ENCODE measurements at places on chromosomes 2 and 18.

DNA sequence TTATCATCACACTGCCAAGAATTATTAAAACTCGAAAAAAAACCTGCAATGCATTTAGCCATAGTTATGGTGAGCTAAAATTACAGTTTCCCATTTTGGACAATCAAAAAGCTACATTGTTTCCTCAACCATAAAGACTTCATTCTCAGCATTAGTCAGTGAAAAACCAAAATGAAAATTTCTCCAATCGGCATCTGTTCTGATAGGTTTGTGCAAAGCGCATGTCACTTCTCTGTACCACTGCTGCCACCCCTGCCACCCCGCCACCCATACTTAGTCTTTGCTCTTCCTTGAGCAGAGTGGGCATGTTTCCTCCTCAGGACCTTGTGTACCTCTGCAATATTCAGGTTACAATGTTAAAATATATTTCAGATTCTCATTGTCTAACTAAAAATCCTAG, 7.1 kb upstream of the ZBTB14 start:
- no peak for DNase-seq

- no peak for DNase-seq
Observed at GRCh38 chr18:63975628-63976027, 5.7 kb downstream of the SERPINB8 start.

DNA sequence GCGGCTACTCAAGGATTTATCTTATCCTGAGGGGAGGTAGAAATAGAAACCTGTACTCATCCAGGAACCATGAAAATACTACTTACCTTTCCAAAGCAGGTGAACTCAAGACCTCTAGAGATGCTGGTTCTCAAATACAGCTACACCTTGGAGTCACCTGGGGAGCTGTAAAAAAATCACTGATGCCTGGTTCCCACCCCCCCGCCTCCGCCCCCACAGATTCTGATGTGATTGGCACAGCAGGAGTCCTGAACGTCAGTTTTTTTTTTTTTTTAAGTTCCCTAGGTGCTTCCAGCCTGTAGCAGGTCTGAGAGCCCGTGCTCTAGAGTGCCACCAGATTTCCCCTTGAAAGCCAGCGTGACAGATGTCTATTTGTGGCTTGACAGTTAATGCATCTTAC, 113.6 kb downstream of the MRO start:
- no peak for DNase-seq

- DNase-seq: no peak
Observed at GRCh38 chr2:182784777-182785176, 68.7 kb downstream of the DNAJC10 start.

DNA sequence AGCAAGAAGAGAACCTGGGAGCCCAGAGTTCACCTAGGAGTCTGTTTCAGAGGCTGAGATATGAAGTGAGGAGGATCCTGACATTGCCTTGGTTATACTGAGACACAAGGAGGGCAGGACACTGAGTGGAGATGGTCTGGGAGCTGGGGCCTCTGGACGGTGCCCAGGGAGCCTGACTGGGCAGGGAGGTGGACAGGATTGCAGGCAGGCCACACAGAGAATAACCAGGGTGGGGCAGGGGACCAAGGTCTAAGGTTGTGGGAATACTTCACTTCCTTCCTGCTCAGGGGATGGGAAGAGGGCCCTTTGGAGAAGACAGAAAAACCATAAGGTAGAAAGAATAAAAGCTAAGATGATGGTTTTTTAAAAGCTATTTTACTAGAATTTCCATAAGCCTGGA, 18.7 kb downstream of the EDAR start:
- DNase-seq: no peak

GRCh38 chr2:39530411-39530866, 93.4 kb upstream of the MAP4K3 start:
- peak; percentile 51 for DNase-seq

DNA sequence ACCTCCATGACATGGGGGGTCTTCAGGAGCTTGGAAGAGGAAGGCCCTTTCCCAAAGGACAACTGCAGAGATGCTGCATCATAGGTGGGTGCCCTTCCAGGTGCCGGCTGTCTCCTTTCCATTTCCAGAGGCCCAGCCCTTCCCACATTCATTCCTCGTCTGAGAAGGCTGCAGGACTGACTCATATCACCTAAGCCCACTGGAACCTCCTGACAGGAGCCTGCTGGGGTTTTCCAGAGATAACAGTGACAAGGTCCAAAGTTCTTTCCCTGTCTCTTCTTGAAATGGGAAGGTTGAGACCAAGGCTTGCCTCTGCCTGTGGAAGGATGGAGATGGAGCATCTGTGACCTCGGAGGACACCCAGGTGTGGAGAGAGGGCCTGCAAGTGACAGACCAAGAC, 3.6 kb upstream of the PRSS56 start:
- no peak for DNase-seq

- DNase-seq: no peak
Observed at GRCh38 chr2:10012963-10013461, 30.3 kb upstream of the KLF11 start.

- no peak for DNase-seq
Observed at GRCh38 chr18:54737986-54738385, 90.3 kb upstream of the RAB27B start.

DNA sequence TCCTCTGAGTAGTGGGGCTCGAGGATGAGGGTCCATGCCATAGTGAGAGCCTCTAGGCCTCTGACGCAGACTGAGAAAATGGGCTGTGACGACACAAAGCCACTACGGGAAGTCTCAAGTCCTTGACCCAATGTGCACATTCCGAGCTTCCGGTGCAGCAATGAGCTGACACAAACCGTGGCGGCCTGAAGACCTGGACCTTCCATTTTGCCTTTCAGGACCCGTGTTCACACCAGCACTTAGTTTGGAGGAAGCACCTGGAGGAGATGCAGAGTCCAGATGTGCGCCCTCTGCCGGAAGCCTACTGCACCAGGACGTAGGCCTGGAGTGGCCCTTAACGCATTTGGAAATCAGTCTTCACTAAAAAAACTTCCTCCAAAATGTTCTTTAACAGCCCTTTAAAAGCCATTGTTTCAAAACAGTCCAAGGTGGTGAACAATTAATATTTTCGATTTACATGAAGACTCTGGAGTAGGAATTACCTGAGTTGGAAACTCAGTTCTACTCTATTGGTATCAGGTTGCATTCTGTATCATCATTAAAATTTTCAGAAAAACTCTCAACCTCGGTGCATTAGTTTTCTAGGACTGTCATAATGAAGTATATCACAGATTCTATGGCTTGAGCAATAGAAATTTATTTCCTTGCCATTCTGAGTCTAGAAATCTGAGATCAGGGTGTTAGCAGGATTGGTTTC, 33.9 kb downstream of the BMP10 start:
- no peak for DNase-seq

GRCh38 chr2:39510140-39510539, 73.1 kb upstream of the MAP4K3 start:
- DNase-seq: no peak

Measured in MG63 (cell line).